Urinary bladder (tissue), 4 donors: ENCODE measurements at places on chromosomes 16 and 17. TPM values are rescaled to one million over a fixed set of nuclear protein-coding genes. Genes with fewer than 3 reads are reported as not detected.

AGRP gene
- not detected for total RNA-seq

SYT17 gene
- 6.5 TPM for total RNA-seq

NPEPPS gene
- total RNA-seq: 202 TPM

XYLT1 gene
- total RNA-seq: 13.4 TPM

KRT15 gene
- total RNA-seq: 4.7 TPM

ITGB3 gene
- total RNA-seq: 20.2 TPM

CLEC19A gene
- not detected for total RNA-seq

NFATC2IP gene
- 22.2 TPM for total RNA-seq

SCPEP1 gene
- total RNA-seq: 22.9 TPM

PRM1 gene
- not detected for total RNA-seq

TPSAB1 gene
- 10.8 TPM for total RNA-seq

PRDM7 gene
- total RNA-seq: not detected

GGNBP2 gene
- total RNA-seq: 86.5 TPM

RGS11 gene
- 2.4 TPM for total RNA-seq

CDRT4 gene
- total RNA-seq: 14.4 TPM

SCIMP gene
- total RNA-seq: 0.42 TPM

SLC16A5 gene
- 17.6 TPM for total RNA-seq

DNAH9 gene
- 0.79 TPM for total RNA-seq

ZNF287 gene
- total RNA-seq: 18.2 TPM

AOC2 gene
- total RNA-seq: 0.42 TPM

KRTAP3-2 gene
- not detected for total RNA-seq

SPECC1 gene
- total RNA-seq: 23.5 TPM

CETP gene
- 1.6 TPM for total RNA-seq

SMIM5 gene
- 4.0 TPM for total RNA-seq

NAGLU gene
- 18.0 TPM for total RNA-seq

GGA3 gene
- total RNA-seq: 15.5 TPM

WNT3 gene
- 0.90 TPM for total RNA-seq

HEXD gene
- 13.8 TPM for total RNA-seq

ENPP7 gene
- not detected for total RNA-seq
